Activated CD4-positive, alpha-beta memory T cell treated with anti-CD3 and anti-CD28 coated beads for 36 hours (primary cell): ENCODE measurements at places on chromosomes 6 and 20.

GRCh38 chr20:8223091-8223870, 91.2 kb downstream of the PLCB1 start:
- no peak for DNase-seq

DNA sequence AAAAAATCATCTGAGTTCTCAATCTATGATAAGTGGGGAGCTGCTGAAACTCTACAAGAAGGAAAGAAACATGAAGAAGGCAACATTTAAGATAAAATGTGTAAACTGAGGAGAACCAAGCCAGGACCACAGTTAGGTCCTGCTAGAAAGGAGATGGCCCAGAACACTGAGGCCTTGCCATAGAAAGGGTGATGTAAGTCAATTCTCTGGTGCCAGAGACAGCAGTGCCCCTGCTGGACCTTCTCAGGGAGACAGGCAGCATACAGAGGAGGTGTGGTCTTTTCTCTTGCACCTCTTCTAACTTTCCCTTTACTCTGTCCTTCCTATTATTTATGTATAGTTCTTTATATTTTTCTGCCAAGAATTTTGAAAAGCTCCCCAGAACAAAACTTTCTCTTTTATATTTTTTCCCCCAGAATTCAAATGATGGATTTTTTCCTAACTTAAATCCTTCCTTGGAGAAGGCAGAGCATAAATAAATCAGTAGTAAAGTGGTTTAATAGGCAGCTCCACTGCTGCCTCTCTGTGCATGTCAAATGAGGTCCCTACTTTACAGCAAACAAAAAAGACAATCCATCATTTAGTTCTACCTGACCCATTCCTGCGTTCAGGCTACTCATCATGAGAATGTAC, 9.0 kb downstream of the UQCC2 start:
- peak; percentile 35 for DNase-seq

GRCh38 chr6:109182578-109182977, 87.3 kb downstream of the CEP57L1 start:
- DNase-seq: no peak

- DNase-seq: no peak
These were observed 443.1 kb upstream of the FLRT3 start for GRCh38 chr20:14780508-14780907.

DNA sequence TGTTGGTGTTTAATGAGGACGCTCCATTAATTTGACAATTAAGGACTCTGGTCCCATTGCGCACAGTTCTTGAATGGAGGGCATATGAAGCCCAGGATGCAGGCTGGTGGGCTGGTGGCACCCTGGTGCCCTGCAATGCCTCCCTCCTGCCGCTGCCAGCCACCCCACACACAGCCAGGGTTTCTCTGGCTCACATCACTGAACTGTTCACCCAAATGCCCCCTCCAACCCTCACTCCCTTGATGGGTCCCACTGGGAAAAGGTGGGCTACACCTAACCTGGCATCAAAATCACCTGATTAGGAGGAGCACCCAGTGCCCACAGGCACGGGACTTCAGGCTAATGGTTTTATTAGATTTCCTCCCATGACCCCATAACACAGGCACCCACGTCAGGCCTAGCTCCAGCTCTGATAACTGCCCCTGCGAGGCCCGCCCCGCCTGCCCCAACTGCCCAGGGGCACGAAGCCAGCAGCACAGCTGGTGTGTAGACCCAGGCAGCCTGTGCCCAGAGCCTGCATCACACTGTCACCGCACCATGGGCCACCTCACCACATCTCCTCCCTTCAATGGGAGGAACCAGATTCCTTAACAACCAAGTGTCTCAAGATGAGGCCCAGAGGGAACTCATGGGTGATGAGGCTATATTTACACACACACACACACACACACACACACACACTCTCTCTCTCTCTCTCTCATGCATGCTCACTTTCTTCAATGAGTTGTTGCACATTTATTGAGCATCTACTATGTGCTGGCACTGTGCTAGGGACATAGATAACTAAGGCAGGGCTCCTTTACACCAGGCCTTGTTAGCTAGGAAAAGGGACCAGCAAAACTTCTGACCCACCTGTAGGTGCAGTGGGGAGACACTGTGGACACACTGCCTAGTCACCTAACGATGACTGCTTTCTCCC, 107.3 kb downstream of the NOL4L start:
- no peak for DNase-seq

DNA sequence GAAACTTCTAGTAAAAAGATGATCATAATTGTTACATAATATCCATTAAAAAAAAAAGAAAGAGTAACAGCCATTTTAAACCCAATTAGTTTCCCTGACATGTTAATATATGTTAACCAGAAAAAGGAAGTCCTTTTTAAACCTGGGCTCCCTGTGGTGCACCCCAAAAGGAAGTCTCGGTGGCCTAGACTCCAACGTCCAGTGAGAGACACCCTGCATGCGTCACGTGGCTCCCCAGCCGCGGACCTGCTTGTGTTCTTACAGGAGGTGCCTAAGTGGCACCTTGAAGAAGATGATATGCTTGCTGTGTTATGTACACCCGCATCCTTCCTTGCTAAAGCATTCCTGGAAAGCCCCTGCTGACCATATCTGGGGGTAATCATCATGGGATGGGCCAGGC, 50.1 kb downstream of the FOXC1 start:
- DNase-seq: no peak

GRCh38 chr6:18725449-18725848, 338.3 kb downstream of the RNF144B start:
- DNase-seq: no peak

DNA sequence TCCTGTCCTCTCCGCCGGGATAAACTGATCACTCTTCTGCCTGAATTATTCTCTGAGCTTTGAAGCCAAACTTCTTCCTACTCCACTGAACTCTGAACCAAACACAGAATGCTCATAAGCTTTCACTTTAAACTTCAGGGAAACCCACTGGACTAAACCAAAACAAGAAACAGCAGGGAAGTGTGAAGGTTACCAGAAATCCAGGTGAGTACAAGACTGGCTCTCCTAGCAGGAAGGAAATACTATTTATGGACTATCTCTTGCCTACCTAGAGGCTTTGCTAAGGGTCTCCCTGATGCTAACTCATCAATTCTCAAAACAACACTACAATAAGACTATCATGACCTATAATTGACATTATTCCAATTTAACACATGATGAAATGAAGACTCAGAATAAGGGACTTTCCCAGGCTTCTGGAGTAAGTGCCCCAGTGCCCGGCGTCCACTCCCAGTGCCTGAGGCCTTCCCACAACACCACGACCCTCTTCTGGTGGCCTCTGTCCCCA, 145.0 kb downstream of the ZDHHC14 start:
- DNase-seq: no peak

GRCh38 chr6:31115941-31116560, 1.5 kb downstream of the PSORS1C1 start:
- no peak for DNase-seq

DNA sequence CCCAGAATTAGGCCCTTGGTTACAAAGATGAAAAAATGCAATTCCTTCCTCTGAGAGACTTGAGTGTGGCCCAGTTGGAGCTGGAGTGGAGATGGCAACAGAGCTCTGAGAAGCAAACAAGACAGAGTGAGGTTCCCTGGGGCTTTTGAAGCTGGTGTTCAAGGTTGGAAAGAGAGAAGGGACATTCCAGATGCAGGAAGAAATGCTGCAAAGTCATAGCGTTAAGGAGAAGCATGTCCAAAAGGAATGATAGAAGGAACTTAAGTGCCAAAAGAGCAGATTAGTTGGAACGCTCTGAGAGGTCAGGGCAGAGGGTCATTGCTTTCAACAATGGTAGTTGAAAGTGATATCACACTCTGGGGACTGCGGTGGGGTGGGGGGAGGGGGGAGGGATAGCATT, 251.8 kb downstream of the TBC1D7 start:
- no peak for DNase-seq

DNA sequence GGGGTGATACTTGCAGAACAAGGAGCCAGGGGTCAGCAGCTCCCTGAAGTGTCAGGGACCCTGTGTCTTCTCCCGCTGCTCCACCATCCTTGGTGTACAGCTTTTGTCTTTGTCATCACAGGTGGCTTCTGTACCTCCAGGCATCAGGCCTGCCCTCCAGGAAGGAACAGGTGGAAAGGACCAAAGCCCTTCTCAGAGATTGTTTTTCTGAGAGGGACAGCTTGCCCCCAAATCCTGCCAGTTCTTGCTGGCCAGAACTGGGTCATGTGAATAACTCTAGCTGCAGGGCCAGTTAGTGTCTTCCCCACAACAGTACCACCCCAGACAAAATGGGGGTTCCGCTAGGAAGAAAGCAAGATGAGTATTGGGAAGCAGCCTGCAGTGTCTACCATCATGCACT, 31.4 kb downstream of the SNPH start:
- DNase-seq: no peak

- no peak for DNase-seq
These were observed 479.8 kb downstream of the NKAIN2 start for GRCh38 chr6:124283486-124283885.

- peak; percentile 53 for DNase-seq
These were observed 43.1 kb upstream of the NEDD9 start for GRCh38 chr6:11275598-11275997.

GRCh38 chr20:62887152-62887859, 25.7 kb upstream of the TCFL5 start:
- peak; percentile 49 for DNase-seq

GRCh38 chr6:9494864-9495263, 920.0 kb downstream of the TFAP2A start:
- no peak for DNase-seq

DNA sequence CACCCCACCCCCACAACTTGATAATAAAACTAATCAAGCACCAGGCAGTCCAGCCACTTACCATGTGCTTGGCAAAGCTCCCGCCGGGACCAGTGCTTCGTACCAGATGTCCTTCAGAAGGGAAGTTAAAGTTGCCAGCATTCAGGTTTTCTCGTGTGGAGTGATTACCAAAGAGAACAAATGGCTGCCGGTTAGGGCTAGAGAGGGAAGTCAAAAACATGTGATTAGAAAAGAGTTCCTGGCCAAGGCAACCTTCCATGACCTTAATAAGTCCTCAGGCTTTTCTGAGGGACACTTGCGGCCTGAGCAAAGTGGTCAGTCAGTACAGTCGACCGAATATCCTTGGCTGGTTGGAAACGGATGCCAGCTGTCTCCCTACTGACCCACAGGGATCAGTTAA, 67.0 kb downstream of the DNAAF9 start:
- no peak for DNase-seq

- DNase-seq: no peak
These were observed 4.8 kb upstream of the DDX43 start for GRCh38 chr6:73389854-73390253.

DNA sequence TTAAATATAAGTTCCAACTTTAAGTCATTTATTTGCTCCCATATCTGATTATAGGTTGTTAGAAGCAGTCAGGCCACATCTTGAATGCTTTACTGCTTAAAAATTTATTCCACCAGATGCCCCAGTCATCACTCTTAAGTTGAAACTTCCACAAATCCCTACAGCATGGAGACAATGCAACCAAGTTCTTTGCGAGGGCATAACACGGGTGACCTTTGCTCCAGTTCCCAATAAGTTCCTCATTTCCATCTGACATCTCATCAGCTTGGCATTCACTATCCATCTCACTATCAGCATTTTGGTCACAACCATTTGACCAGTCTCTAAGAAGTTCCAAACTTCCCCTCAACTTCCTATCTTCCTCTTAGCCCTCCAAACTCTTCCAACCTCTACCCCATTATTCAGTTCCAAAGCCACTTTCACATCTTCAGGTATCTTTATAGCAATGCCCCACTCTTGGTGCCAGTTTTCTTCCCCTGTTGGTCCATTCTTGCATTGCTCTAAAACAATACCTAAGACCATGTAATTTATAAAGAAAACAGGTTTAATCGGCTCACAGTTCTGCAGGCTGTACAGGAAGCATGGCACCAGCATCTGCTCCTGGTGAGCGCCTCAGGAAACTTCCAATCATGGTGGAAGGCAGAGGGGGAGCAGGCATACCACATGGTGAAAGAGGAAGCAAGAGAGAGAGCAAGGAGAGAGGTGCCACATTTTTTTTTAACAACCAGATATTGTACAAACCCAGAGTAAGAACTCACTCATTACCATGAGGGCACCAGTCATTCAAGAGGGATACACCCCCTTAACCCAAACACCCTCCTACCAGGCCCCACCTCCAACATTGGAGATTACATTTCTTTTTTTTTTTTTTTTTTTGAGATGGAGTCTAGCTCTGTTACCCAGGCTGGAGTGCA, 15.9 kb upstream of the ITPR3 start:
- no peak for DNase-seq

DNA sequence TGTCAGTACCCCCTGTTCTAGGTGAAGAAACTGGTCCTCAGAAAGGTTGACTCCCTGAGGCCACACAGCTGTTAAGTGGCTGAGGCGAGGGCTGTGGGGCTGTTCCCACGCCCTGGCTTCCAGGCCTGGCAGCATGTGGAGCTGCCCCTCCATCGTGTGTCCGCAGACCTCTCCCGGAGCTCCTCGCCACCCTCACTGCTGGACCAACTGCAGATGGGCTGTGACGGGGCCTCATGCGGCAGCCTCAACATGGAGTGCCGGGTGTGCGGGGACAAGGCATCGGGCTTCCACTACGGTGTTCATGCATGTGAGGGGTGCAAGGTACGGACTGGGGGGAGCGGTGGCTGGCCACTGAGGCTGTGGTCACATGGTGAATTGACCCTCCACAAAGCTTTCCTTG, 32.2 kb upstream of the FANCE start:
- DNase-seq: no peak

- DNase-seq: no peak
These were observed 175.1 kb upstream of the PDE10A start for GRCh38 chr6:165837948-165838745.

GRCh38 chr6:32815115-32815514, 1.7 kb downstream of the HLA-DOB start:
- no peak for DNase-seq

DNA sequence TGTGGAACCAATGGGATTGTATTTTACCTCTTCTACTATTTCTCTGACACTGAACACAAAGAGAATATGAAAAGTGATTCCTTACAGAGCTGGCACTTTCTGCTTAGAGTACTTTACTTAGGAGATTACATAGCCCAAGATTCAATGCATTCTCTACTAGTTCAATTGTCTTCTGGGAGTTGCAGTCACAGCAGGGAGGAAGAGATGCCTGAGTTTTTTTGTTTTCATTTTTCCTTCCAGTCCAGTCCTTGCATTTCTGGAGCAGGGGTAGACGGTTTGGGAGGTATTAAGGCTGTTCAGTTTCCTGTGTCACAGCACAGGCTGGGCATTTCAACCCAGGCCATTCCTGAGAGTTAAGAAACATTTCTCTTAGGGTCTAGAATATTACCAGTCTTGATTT, 42.0 kb upstream of the SLC2A12 start:
- no peak for DNase-seq

DNA sequence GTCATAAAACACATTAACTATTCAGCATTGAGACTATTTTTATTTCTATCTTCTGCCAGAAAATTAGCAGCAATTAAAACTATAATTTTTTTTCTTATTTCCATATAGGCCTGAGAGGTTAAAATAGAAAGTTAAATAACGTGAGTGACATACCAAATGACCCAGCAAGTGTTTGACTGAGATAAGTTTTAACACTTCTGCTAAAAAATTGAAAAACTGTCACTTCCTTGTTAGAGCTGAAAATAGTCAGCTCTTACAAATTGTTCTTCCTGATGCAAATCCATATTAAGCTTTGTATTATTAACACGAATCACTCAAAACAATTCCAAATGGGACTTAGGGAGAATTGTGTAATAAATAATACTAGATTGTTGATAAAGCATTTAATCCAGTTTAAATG, 26.5 kb upstream of the STX11 start:
- DNase-seq: no peak

GRCh38 chr6:84575264-84575663, 189.1 kb downstream of the TBX18 start:
- no peak for DNase-seq
